ENCODE measurements at places on chromosomes 5 and 9.

DNA sequence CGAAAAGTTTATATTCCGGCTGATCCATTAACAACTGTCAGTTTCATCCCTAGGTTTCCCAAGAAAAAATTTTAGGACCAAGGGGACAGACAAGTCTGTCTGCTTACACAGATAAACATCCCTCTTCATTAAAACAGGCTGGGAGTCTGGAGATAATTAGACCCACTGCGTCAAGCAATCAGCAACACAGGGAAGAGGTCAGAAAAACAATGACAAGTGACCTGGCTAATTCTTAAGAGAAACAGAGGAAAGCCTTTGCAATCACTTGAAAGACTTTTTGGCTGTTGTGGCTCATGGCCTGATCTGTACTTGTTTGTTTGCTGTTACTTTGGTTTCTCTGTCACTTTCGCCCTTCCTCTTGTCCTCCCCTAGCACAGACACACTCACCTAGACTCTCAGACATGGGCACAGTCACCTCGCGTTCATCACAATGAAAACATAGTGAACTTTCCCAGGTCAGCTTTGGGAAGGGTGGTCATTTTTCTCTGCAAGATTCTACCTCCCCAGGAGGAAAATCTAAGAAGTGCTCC, 2.9 kb upstream of the CCDC192 start:
- peaks cover 6% of the 10 kb centered on the region for H3K27me3 ChIP-seq
- no peaks in the 10 kb centered on the region for H3K4me1 ChIP-seq
- no peak overlapping the region for H3K4me3 ChIP-seq
- no peaks in the 10 kb centered on the region for H3K36me3 ChIP-seq
- DNase-seq: no peak

DNA sequence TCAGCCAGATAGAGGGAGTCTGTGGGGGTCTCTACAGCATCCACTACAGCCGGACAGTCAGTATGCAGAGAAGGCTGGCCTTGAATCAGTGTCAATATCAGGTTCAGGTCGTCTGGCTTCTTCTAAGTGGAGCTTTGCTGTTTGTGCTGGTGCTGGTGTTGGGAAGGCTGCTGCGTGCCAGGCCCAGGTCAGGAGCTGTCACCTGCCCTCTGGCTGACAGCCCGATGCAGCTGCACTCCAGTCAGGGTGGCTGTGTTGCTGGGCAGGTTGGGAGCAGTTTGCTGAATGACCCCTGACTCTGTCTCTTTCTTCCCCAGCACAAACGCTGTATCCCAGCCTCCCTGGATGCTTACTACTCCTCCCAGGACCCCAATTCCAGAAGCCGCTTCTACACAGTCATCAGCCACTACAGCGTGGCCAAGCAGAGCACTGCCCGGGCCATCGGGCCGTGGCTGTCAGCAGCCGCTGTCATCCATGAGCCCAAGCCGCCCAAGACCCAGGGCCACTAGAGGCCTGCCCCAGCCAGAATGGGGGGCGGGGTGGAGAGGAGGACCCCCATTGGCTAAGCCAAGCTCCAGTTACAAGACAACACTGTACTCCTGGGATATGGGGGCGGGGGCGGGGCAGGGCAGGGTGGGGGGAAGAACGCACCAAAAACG, 61.6 kb downstream of the NSG2 start:
- H3K4me3 ChIP-seq: no peak overlapping the region
- H3K27me3 ChIP-seq: no peaks in the 10 kb centered on the region
- no peak for DNase-seq
- H3K4me1 ChIP-seq: no peaks in the 10 kb centered on the region
- no peaks in the 10 kb centered on the region for H3K36me3 ChIP-seq

DNA sequence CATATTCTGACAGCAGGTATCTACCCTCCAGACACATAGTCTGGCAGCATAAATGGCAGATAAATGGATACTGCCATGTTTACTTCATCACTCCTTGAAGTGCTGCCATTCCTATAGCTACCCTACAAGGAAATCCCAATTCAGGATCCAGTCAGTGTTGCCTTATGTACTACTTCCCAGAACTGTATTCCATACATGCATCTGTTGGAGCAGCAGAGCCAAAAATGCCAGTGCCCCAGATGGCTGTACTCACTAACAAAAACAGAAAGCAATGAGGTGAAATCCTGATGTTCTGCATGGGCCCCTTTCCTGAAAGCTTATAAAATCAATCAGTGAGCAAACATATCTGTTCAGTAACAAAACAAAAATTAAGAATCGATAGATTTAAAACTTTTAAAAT, 490.0 kb upstream of the COX7C start:
- no peaks in the 10 kb centered on the region for H3K27me3 ChIP-seq
- no peak overlapping the region for H3K27ac ChIP-seq
- H3K4me3 ChIP-seq: no peak overlapping the region

GRCh38 chr5:113255579-113256386, 179.0 kb downstream of the TSSK1B start:
- H3K4me1 ChIP-seq: no peaks in the 10 kb centered on the region
- H3K27ac ChIP-seq: no peak overlapping the region
- H3K4me3 ChIP-seq: no peak overlapping the region
- peaks cover 3% of the 10 kb centered on the region for H3K27me3 ChIP-seq
- no peaks in the 10 kb centered on the region for H3K36me3 ChIP-seq

DNA sequence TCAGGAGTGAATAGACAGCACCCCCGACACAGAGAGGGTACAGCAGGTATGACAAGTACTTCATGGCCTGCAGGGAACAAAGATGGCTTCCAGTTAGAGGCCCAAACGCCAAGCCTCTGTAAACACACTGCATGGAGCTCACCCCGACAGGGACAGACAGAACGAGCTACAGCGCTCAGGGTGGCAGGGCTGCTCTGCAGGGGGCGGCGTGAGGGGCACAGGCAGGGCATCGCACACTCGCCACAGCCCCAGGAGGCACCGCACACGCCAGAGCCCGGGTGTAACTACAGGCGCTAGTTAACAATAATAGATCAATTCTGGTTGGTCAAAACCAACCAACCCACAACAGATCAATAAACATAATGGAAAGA, 21.1 kb downstream of the CLPTM1L start:
- H3K36me3 ChIP-seq: peaks cover 34% of the 10 kb centered on the region
- no peak for DNase-seq
- no peaks in the 10 kb centered on the region for H3K4me1 ChIP-seq
- H3K4me3 ChIP-seq: no peak overlapping the region
- H3K27ac ChIP-seq: no peak overlapping the region

DNA sequence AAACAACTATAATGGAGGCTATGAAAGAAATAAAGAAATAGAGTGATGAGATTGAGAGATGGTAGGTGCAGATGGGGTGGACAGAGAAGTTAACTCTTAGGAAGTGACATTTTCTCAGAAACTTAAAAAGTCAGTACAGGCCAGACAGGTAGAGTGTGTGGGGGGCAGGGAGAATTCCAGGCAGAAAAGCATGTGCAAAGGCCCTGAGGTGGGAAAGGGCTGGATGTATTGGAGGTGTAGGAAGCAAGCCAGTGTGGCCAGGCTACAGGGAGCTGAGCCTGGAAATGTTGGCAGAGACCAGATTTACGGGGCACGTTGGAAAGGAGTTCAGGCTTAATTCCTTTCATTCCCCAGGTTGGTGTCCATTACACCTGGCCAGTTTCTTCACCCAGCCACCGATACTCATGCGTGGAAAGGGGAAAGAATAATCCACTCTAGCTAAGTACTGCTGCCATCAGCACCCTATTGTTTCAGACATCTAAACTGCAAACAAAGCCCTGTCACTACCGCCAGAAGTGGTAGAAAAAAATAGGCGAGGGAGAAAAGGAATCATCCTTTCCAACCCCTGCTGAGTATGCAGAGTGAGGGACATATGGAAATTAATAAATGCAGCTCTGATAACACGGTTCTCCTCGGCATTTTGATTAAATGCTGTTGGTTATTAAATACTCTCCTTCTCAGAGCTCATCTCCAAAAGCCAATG, 116.8 kb upstream of the GPR151 start:
- H3K36me3 ChIP-seq: no peaks in the 10 kb centered on the region
- no peak for DNase-seq
- no peak overlapping the region for H3K27ac ChIP-seq
- H3K27me3 ChIP-seq: no peaks in the 10 kb centered on the region

GRCh38 chr9:1998111-1998510, 17.0 kb upstream of the SMARCA2 start:
- no peak overlapping the region for H3K27ac ChIP-seq
- DNase-seq: no peak
- H3K27me3 ChIP-seq: no peaks in the 10 kb centered on the region
- no peaks in the 10 kb centered on the region for H3K36me3 ChIP-seq

GRCh38 chr5:62011089-62011664, 294.8 kb upstream of the KIF2A start:
- DNase-seq: no peak
- no peak overlapping the region for H3K4me3 ChIP-seq
- H3K4me1 ChIP-seq: no peaks in the 10 kb centered on the region
- H3K36me3 ChIP-seq: no peaks in the 10 kb centered on the region
- H3K27ac ChIP-seq: no peak overlapping the region
- peaks cover 9% of the 10 kb centered on the region for H3K27me3 ChIP-seq

- no peak overlapping the region for H3K4me3 ChIP-seq
- H3K36me3 ChIP-seq: no peaks in the 10 kb centered on the region
- no peak for DNase-seq
- no peaks in the 10 kb centered on the region for H3K4me1 ChIP-seq
Measured at GRCh38 chr9:76916231-76916630, 10.3 kb upstream of the PRUNE2 start.

Measured in activated CD4-positive, alpha-beta T cell treated with anti-CD3 and anti-CD28 coated beads for 36 hours (primary cell).